ENCODE measurements at places on chromosomes 12 and 14. TPM values are rescaled to one million over a fixed set of nuclear protein-coding genes. Genes with fewer than 3 reads are reported as not detected.
A peak's percentile ranks its signal among the peaks of the same experiment; 100 is the strongest.

GRCh38 chr12:31664038-31664437 is 4.5 kb downstream of the ETFBKMT start:
- no peak overlapping the region for H3K4me3 ChIP-seq
- no peak overlapping the region for H3K27ac ChIP-seq
- H3K27me3 ChIP-seq: no peaks in the 10 kb centered on the region
- H3K36me3 ChIP-seq: no peaks in the 10 kb centered on the region
- H3K4me1 ChIP-seq: peaks cover 4% of the 10 kb centered on the region

Gene SMCO2
- total RNA-seq: not detected

DNA sequence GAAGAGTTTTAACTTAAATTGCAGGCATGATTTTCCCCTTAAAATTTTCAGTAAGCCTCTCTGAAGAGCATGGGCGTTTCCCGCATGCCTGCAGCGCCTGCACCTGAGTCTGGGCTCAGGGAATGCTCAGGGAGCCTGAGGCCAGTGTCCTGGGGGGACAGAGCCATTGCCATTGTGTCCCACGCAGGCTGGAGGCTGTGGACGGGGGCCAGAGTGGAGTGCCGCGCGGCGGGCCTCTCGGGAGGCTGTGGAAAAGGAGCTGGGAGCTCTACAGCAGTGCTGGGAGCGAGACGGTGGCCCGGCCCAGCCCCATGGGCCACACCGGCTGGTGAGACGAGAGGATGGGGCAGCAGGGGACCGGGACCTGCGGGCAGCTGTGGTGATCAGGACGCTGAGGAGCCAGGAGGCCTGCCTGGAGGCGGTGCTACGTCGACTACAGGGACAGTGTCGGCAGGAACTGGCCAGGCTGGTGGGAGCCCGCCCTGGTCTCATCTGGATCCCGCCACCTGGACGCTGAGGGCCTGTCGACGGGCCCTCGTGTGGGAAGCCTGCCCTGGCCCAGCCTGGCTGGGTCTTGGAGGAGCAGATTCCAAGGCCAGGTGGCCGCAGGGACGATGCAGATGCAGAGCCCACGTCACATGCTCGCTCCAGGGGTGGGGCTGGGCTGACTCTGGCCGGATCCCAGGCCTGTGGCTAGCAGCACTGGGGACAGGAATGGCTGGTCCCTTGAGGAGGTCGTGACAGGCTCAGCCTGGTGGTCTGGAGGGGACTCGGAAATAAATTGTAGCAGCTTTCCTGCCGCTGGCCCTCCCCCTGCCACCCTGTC is 7.6 kb downstream of the TEDC1 start:
- H3K4me3 ChIP-seq: no peak overlapping the region
- H3K36me3 ChIP-seq: no peaks in the 10 kb centered on the region
- H3K4me1 ChIP-seq: no peaks in the 10 kb centered on the region
- H3K27me3 ChIP-seq: no peaks in the 10 kb centered on the region
- no peak overlapping the region for H3K27ac ChIP-seq
- DNase-seq: no peak

GRCh38 chr12:123482876-123483275 is 24.9 kb downstream of the SNRNP35 start:
- peaks cover 41% of the 10 kb centered on the region for H3K4me1 ChIP-seq
- H3K36me3 ChIP-seq: peaks cover 9% of the 10 kb centered on the region
- DNase-seq: no peak
- peak overlapping the region; percentile 98 for H3K27ac ChIP-seq
- no peaks in the 10 kb centered on the region for H3K27me3 ChIP-seq

DNA sequence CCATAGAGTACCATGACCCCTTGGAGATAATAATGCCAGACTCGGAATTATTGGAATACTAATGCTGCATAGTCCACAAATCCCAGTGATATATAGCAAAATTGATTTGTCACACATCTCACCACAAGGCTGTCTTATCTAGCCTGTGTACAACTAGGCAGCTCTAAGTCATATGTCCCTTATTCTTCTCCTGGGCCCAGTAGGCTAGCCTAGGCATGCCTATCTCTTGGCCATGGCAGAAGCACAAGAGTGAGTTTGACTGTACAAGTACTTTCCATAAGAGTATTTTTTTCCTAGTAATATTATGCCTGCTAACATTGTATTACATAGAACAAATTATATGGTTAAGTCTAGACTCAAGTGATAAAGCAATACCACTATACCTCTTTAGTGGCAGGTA is 1122.1 kb upstream of the SEL1L start:
- no peak for DNase-seq
- H3K36me3 ChIP-seq: no peaks in the 10 kb centered on the region
- H3K4me3 ChIP-seq: no peak overlapping the region

GRCh38 chr12:113889891-113890581 is 76.1 kb downstream of the RBM19 start:
- peak overlapping the region; percentile 33 for H3K4me3 ChIP-seq
- DNase-seq: no peak
- H3K4me1 ChIP-seq: no peaks in the 10 kb centered on the region
- no peaks in the 10 kb centered on the region for H3K36me3 ChIP-seq
- H3K27me3 ChIP-seq: no peaks in the 10 kb centered on the region

Gene RNU7-1
- total RNA-seq: not detected

Gene PPP2R5C
- total RNA-seq: 97.2 TPM

DNA sequence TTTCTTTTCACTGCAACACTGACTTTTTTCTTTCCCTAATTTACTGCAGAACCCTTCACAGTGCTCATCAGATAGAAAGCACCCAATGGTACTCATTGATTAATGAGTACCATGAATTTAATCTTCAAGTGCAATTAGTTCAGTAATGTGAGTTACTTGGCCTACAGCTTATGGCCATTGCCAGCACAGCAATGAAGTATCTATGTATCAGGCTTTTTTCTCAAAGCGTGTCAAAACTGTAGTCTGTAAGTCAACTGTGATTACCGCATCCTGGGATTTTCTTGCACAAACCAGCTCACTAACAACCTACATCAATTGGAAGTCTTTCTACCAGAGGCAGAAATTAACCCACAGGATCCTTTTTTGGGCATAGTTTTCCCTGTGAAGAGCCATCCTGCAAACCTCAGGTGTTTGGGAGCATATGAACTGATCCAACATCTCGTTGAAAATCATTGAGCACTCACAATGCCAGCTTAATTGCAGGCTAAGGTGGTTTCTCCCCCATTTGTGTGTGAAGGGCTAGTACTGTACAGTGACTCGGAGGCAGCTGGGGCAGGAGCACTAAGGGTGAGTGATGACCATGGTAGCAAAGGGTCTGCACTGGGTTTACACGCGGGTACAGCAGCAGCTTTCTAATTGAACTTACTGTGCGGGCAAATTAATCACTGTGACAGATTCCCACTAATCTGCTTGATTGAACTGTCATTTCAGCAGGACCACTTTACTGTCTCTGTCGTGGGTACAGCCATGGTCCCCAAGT is 619.3 kb downstream of the SNAPC1 start:
- DNase-seq: no peak
- no peaks in the 10 kb centered on the region for H3K4me1 ChIP-seq
- no peaks in the 10 kb centered on the region for H3K27me3 ChIP-seq
- H3K36me3 ChIP-seq: no peaks in the 10 kb centered on the region

DNA sequence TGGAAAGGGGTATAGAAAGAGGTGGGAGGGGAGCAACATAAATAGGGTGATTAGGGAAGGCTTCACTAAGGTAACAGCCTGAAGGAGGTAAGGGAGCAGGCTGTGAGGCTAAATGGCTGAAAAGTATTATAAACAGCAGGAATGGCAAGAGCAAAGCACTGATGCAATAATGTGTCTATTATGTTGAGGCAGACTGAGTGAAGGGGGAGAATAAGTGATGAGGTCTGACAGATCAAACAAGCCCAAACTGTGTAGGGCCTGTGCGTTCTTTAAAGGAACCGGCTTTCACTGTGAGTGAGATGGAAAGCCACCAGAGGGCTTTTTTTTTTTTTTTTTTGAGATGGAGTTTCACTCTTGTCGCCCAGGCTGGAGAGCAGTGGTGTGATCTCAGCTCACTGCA is 6.7 kb upstream of the VCPKMT start:
- H3K4me1 ChIP-seq: no peaks in the 10 kb centered on the region
- no peaks in the 10 kb centered on the region for H3K27me3 ChIP-seq
- no peak overlapping the region for H3K27ac ChIP-seq
- DNase-seq: no peak
- no peak overlapping the region for H3K4me3 ChIP-seq
